ENCODE measurements at places on chromosomes 6 and 20. TPM values are rescaled to one million over a fixed set of nuclear protein-coding genes. Genes with fewer than 3 reads are reported as not detected.

DNA sequence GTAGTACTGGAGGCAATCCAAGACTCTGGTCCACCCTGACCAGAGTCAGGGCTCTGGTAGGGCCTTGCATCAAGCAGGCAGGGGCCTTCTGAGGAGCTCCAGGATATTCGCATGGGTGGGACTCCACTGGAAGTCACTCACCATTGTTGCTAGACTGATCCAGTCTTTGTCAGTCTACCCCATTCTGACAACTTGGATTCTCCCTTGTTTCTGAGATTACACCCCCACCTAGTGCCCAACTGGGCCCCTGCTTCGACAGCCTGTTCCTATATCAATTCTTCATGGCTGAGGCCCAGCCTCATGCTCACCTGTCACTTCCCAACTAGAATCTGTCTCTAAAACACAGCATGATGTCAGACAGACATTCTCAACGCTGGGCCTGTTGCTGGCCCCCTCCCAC lies 5.2 kb downstream of the SLC35D3 start:
- DNase-seq, result no peak

GRCh38 chr6:135145063-135145800 lies 35.9 kb upstream of the MYB start:
- DNase-seq, result no peak

DNA sequence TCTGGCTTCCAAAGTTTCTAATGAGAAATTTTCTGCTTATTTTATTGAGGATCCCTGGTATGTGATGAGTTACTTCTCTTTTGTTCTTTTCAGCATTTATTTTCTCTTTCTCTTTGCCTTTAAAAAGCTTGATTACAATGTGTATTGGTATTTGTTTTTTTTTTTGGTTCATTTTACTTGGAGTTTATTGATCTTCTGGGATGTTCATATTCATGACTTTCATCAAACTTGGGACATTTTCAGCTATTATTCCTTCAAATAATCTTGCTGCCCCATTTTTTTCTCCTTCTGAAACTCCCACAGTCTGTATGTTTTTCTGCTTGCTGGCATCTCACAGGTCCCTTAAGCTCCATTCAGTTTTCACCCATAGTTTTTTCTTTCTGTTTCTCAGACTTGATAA lies 102.4 kb downstream of the PRDM13 start:
- DNase-seq, result no peak

- peak; percentile 42 for DNase-seq
Observed at GRCh38 chr20:1894951-1895673, at the start of gene SIRPA. Gene SIRPA (plus strand): TSS chr20:1895407. CDS start chr20:1895448, 41 bp downstream.

GRCh38 chr6:123668063-123668462 lies 31.3 kb upstream of the TRDN start:
- no peak for DNase-seq

- DNase-seq, result peak; percentile 21
Observed at GRCh38 chr6:37731888-37732287, 34.2 kb upstream of the MDGA1 start.

- no peak for DNase-seq
Observed at GRCh38 chr6:66986940-66987339, 1279.9 kb upstream of the EYS start.

The TCF15 gene
- total RNA-seq, result 0.37 TPM

The ANKEF1 gene
- total RNA-seq, result 8.2 TPM

The TRIM31 gene
- total RNA-seq, result 3.1 TPM

GRCh38 chr6:44431118-44431725 lies 43.7 kb downstream of the CDC5L start:
- peak; percentile 28 for DNase-seq

DNA sequence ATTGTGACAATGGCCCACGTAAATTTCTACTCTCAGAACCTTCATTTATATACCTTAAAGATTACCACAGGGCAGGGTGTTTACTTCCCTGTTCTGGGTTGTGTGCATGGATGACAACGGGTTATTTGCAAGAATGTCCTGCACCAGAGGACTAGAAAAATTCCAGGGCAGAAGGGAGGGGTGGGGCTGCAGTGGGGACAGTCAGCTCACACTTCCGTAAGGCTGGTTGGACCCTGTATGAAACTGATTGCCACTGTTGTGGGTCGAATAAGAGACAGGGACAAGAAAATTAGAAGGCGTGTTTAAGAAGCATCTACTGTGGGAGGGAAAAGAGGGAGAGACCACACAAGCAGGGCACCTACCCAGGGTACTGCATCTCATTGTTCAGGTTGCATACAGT lies 96.5 kb downstream of the SNAP25 start:
- no peak for DNase-seq

All from mucosa of gallbladder (tissue), 1 donor.